ENCODE measurements at places on chromosomes 11 and 22.

DNA sequence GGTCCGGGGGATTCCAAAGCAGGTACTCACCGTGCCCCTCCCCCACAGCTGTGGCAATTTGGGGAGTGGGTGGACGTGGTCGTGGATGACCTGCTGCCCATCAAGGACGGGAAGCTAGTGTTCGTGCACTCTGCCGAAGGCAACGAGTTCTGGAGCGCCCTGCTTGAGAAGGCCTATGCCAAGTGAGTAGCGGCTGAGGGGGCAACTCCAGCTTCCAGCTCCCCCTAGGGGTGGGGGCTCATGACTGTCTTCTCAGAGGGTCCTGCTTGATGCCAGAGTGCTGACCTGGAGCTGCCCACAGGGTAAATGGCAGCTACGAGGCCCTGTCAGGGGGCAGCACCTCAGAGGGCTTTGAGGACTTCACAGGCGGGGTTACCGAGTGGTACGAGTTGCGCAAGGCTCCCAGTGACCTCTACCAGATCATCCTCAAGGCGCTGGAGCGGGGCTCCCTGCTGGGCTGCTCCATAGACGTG is 4.2 kb downstream of the CAPN1 start:
- H3K4me3 ChIP-seq: no peak overlapping the region
- DNase-seq: peak; percentile 55
- H3K4me1 ChIP-seq: peaks cover 45% of the 10 kb centered on the region
- peaks cover 44% of the 10 kb centered on the region for H3K36me3 ChIP-seq
- peak overlapping the region; percentile 91 for H3K27ac ChIP-seq

- H3K27ac ChIP-seq: no peak overlapping the region
- DNase-seq: no peak
Observed at GRCh38 chr22:37464181-37464580, 22.0 kb downstream of the MFNG start.

GRCh38 chr11:62958547-62959421 is 26.0 kb downstream of the SLC22A6 start:
- H3K27me3 ChIP-seq: no peaks in the 10 kb centered on the region
- H3K4me1 ChIP-seq: peaks cover 8% of the 10 kb centered on the region
- no peak for DNase-seq
- H3K36me3 ChIP-seq: no peaks in the 10 kb centered on the region
- no peak overlapping the region for H3K4me3 ChIP-seq

- no peak for DNase-seq
- peaks cover 10% of the 10 kb centered on the region for H3K4me1 ChIP-seq
- H3K27ac ChIP-seq: no peak overlapping the region
- H3K27me3 ChIP-seq: peaks cover 15% of the 10 kb centered on the region
Observed at GRCh38 chr22:37045958-37046357, 5.6 kb upstream of the KCTD17 start.

- peak within 1 kb of the TSS; percentile 67 for H3K27ac ChIP-seq
- no peaks in the 10 kb centered on the region for H3K4me1 ChIP-seq
- no peak for DNase-seq
- no peak within 1 kb of the TSS for H3K4me3 ChIP-seq
- H3K36me3 ChIP-seq: 0 out of 2 replicates have a peak, but pooled peaks cover 3% of the 10 kb centered on the region
- no peaks in the 10 kb centered on the region for H3K27me3 ChIP-seq
Observed at GRCh38 chr11:45906965-45907611, at the start of gene FREY1. TSS of gene FREY1 (minus strand) at chr11:45907271. CDS start at chr11:45907245, 26 bp downstream.

GRCh38 chr11:124068601-124069110 is 27.5 kb upstream of the OR10G7 start:
- DNase-seq: no peak
- peaks cover 3% of the 10 kb centered on the region for H3K27me3 ChIP-seq
- no peak overlapping the region for H3K4me3 ChIP-seq
- H3K36me3 ChIP-seq: no peaks in the 10 kb centered on the region

DNA sequence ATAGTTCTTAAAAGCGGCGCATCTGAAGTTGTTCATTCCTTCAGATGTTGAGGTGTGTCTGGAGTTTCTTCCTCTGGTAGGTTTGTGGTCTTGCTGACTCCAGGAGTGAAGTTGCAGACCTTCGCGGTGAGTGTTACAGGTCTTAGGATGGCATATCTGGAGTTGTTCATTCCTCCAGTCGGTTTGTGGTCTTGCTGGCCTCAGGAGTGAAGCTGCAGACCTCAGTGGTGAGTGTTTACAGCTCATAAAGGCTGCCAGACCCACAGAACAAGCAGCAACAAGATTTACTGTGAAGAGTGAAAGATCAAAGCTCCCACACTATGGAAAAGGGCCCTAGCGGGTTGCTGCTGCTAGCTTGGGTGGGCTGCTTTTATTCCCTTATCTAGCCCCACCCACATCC is 201.7 kb upstream of the PDGFD start:
- DNase-seq: no peak
- H3K36me3 ChIP-seq: peaks cover 3% of the 10 kb centered on the region
- no peaks in the 10 kb centered on the region for H3K27me3 ChIP-seq
- no peak overlapping the region for H3K4me3 ChIP-seq

GRCh38 chr22:17570851-17571631 is 7.7 kb downstream of the SLC25A18 start:
- H3K27me3 ChIP-seq: no peaks in the 10 kb centered on the region
- no peak overlapping the region for H3K4me3 ChIP-seq
- H3K27ac ChIP-seq: peak overlapping the region; percentile 6
- H3K36me3 ChIP-seq: no peaks in the 10 kb centered on the region
- no peak for DNase-seq

GRCh38 chr11:61293867-61294716 is 1.0 kb downstream of the VWCE start:
- H3K27me3 ChIP-seq: peaks cover 17% of the 10 kb centered on the region
- H3K27ac ChIP-seq: no peak overlapping the region
- H3K36me3 ChIP-seq: peaks cover 17% of the 10 kb centered on the region
- peaks cover 26% of the 10 kb centered on the region for H3K4me1 ChIP-seq
- peak overlapping the region; percentile 85 for H3K4me3 ChIP-seq

GRCh38 chr11:78737891-78738290 is 163.2 kb upstream of the NARS2 start:
- H3K4me1 ChIP-seq: peaks cover 9% of the 10 kb centered on the region
- DNase-seq: no peak
- no peak overlapping the region for H3K27ac ChIP-seq
- no peaks in the 10 kb centered on the region for H3K27me3 ChIP-seq
- no peak overlapping the region for H3K4me3 ChIP-seq

GRCh38 chr11:34139346-34139745 is 33.9 kb downstream of the NAT10 start:
- DNase-seq: no peak
- H3K27ac ChIP-seq: no peak overlapping the region
- peaks cover 80% of the 10 kb centered on the region for H3K36me3 ChIP-seq
- no peak overlapping the region for H3K4me3 ChIP-seq
- H3K27me3 ChIP-seq: no peaks in the 10 kb centered on the region

GRCh38 chr11:75595429-75595828 is 33.4 kb downstream of the SERPINH1 start:
- H3K27me3 ChIP-seq: no peaks in the 10 kb centered on the region
- DNase-seq: no peak
- no peaks in the 10 kb centered on the region for H3K36me3 ChIP-seq

DNA sequence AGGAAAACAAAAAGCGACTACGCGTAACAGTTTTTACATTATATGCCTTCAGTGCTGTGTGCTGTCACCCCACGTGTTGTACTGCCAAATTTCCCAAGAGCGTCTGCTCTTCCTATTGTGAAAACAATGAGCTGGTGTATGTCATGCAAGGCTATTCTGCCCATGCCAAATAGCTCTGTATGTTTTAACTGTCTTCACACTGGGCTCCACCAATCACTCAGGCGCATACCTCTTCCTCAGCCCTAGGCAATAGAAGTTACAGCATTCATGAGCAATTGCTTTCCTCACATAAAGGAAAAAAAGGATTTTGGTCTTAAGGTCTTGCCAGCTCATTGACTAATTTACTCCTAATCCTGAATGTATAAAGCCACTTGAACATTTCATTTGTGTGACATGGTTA is 606.8 kb downstream of the NTM start:
- H3K27me3 ChIP-seq: no peaks in the 10 kb centered on the region
- H3K36me3 ChIP-seq: no peaks in the 10 kb centered on the region
- H3K4me1 ChIP-seq: peaks cover 69% of the 10 kb centered on the region
- H3K4me3 ChIP-seq: peak overlapping the region; percentile 38
- H3K27ac ChIP-seq: peak overlapping the region; percentile 91
- DNase-seq: no peak

DNA sequence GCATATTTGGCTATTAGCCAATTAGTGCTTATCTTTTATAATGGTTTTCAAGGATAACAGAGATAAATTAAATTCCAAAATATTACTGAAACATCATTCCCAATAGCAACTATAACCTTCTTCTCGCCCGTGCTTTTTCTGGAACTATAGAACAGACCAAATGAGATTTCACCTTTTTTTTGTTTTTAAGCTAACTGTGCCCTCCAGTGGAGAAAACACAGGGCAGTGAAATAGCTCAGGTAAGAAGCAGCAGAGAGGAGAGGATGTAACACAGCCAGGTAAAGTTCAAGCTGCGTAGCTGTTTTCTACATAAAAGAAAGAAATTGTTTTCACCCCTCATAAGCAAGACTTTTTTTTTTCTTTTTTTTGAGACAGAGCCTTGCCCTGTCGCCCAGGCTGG is 28.2 kb downstream of the HSD17B12 start:
- peaks cover 6% of the 10 kb centered on the region for H3K36me3 ChIP-seq
- no peak for DNase-seq
- H3K27ac ChIP-seq: no peak overlapping the region

- no peak overlapping the region for H3K27ac ChIP-seq
- DNase-seq: no peak
- H3K36me3 ChIP-seq: no peaks in the 10 kb centered on the region
- H3K27me3 ChIP-seq: peaks cover 81% of the 10 kb centered on the region
- H3K4me3 ChIP-seq: no peak overlapping the region
Observed at GRCh38 chr11:2538951-2539350, 94.1 kb downstream of the KCNQ1 start.

GRCh38 chr11:70468256-70469195 is 70.2 kb downstream of the CTTN start:
- H3K27ac ChIP-seq: no peak overlapping the region
- peaks cover 11% of the 10 kb centered on the region for H3K36me3 ChIP-seq
- peaks cover 34% of the 10 kb centered on the region for H3K4me1 ChIP-seq
- no peak for DNase-seq
- no peak overlapping the region for H3K4me3 ChIP-seq

DNA sequence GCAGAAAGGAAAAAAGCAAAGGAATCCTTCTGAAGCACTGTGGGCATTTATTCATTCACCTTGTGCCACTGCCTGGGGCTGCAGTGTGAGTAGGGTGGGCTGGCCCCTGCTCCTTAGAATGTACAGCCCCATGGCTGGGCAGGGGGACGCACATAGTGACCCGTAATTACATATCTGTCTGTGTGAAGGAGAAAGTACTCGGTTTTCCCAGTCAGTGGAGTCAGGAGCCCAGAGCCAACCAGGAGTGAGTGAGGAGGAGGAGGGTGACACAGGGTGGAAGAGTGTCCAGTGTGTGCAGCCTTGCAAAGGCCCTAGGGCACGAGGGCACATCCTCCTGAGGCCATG is 91.9 kb downstream of the CDKN1C start:
- no peaks in the 10 kb centered on the region for H3K36me3 ChIP-seq
- peaks cover 79% of the 10 kb centered on the region for H3K27me3 ChIP-seq

GRCh38 chr11:76241243-76242000 is 35.1 kb upstream of the WNT11 start:
- no peak for DNase-seq
- no peak overlapping the region for H3K4me3 ChIP-seq
- no peak overlapping the region for H3K27ac ChIP-seq
- H3K4me1 ChIP-seq: peaks cover 26% of the 10 kb centered on the region
- H3K27me3 ChIP-seq: peaks cover 34% of the 10 kb centered on the region
- H3K36me3 ChIP-seq: no peaks in the 10 kb centered on the region

- no peaks in the 10 kb centered on the region for H3K36me3 ChIP-seq
- H3K4me1 ChIP-seq: peaks cover 59% of the 10 kb centered on the region
- peak; percentile 79 for DNase-seq
Observed at GRCh38 chr22:26751217-26751616, 93.8 kb downstream of the MIAT start.

- DNase-seq: no peak
- no peak overlapping the region for H3K4me3 ChIP-seq
- H3K27me3 ChIP-seq: no peaks in the 10 kb centered on the region
Observed at GRCh38 chr22:40137132-40137531, 40.6 kb upstream of the TNRC6B start.

DNA sequence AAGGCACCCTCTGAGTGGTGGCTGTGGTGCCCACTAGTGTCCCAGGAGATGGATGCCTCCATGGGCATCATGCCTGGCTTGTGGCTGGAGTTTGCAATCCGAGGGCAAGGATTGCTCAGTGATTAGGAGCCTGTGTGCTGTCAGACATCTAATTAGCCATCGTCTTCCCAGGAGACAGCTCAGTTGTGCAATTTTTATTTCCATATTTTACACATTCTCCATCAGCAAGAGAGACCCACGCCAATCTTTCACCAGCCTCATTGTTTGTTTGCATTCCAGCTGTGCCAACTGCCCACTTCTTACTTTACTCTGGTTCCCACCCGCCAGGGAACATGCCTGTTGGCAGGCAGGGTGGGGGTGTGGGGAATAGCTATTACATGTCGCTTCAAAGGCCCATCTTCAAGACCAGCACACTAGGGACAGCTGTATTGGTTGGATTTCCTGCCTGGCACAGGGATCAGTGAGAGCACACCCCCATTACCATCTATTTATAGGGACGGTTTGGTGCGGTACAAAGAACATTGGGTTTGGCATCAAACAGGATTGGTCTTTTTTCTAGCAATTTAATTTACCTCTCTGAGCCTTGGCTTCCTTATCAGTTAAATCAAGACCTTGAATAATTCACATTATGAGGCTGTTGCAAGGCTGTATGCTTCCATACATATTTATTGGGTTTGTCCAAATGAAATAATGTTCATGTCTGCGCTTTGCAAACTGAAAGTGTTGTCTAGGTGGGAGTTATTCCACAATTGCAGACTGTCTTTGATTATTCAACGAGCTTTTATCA is 80.7 kb upstream of the NAV2 start:
- no peaks in the 10 kb centered on the region for H3K27me3 ChIP-seq
- no peak for DNase-seq
- no peak overlapping the region for H3K4me3 ChIP-seq
- H3K36me3 ChIP-seq: no peaks in the 10 kb centered on the region
- no peak overlapping the region for H3K27ac ChIP-seq
- no peaks in the 10 kb centered on the region for H3K4me1 ChIP-seq

GRCh38 chr11:44944181-44944852 is 6.4 kb downstream of the TP53I11 start:
- no peak for DNase-seq
- H3K27ac ChIP-seq: peak overlapping the region; percentile 71
- H3K4me1 ChIP-seq: peaks cover 57% of the 10 kb centered on the region
- H3K36me3 ChIP-seq: peaks cover 5% of the 10 kb centered on the region
- H3K4me3 ChIP-seq: peak overlapping the region; percentile 26

DNA sequence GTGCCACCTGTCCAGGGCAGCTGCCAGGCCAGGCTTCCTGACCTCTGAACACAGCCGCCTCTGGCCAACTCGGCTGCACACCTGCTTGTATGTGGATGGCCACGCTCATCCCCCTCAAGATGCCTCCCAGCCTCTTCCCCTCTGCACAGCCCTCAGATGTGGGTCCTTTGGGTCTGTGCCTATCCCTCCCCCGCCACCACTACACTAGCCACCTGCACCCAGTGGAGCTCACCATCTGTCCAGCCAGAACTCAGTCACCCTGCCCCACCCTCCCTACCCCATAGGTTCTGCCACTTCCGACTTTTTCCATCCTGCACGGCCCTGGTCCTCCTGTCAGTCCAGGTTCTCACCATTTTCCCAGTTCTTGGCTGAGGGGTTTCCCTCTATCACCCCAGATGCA is 44.6 kb downstream of the PHF21B start:
- no peak for DNase-seq
- H3K4me3 ChIP-seq: no peak overlapping the region
- H3K27ac ChIP-seq: no peak overlapping the region

- no peaks in the 10 kb centered on the region for H3K36me3 ChIP-seq
- H3K4me3 ChIP-seq: no peak overlapping the region
- H3K4me1 ChIP-seq: peaks cover 30% of the 10 kb centered on the region
- peak; percentile 78 for DNase-seq
- peak overlapping the region; percentile 49 for H3K27ac ChIP-seq
Observed at GRCh38 chr11:123407130-123407995, 22.7 kb upstream of the GRAMD1B start.
